Forelimb muscle (tissue), 1 donor: ENCODE measurements at places on chromosomes 16 and 17.

DNA sequence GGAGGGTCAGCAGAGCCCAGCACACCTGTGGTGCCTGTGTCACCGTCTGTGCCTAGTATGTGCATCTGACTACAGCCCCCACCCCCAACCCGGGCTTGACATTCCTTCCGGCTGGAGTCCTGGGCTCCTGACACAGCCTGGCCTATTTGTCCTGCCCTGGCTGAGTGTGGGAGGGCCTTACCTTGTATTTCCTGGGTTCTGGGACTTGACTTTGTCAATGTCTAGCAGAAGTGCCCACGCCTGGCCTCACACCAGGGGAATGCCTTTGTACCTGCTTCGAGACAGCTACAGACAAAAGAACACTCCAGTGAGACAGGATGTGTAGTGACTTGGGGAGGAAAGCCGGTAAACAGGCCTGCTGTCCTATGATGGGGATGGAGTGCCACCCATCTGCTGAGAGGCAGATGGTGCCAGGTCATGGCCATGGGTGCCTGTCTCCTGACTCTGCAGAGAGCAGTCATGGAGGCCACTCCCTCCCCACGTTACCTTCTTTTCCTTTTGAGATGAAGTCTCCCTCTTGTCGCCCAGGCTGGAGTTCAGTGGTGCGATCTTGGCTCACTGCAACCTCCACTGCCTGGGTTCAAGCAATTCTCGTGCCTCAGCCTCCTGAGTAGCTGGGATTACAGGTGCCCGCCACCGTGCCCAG, 42.8 kb downstream of the TNFRSF13B start:
- DNase-seq, result no peak

DNA sequence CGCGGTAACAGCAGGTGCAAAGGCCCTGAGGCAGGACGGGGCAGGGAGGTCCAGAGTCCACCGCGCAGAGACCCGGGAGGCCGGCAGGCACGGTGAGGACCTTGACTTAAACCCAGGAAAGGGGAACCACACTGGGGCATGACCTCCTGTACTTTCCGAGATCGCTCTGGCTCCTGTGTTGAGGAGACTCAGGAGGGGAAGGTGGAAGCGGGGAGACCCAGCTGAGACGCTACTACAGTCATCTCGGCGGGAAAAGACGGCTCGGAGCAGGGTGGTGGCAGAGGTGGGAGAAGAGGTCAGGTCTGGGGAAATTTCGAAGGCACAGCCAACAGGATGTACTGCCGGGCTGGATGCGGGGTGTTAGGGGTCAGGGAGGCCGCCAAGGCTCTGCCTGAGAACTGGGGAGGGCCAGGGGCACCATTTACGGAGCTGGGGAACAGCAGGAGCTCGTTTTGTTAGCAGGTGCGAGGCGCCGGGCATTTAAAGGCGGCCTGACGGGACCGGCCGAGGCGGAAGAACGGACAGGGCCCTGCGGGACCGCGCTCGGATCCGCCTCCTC, 22.3 kb downstream of the NPTX1 start:
- no peak for DNase-seq

- peak; percentile 99 for DNase-seq
These were observed at the start of gene CTDNEP1 for GRCh38 chr17:7251661-7252175. Gene CTDNEP1, minus strand, starts transcription at chr17:7251734. Its CDS starts 438 bp downstream, at chr17:7251296.

DNA sequence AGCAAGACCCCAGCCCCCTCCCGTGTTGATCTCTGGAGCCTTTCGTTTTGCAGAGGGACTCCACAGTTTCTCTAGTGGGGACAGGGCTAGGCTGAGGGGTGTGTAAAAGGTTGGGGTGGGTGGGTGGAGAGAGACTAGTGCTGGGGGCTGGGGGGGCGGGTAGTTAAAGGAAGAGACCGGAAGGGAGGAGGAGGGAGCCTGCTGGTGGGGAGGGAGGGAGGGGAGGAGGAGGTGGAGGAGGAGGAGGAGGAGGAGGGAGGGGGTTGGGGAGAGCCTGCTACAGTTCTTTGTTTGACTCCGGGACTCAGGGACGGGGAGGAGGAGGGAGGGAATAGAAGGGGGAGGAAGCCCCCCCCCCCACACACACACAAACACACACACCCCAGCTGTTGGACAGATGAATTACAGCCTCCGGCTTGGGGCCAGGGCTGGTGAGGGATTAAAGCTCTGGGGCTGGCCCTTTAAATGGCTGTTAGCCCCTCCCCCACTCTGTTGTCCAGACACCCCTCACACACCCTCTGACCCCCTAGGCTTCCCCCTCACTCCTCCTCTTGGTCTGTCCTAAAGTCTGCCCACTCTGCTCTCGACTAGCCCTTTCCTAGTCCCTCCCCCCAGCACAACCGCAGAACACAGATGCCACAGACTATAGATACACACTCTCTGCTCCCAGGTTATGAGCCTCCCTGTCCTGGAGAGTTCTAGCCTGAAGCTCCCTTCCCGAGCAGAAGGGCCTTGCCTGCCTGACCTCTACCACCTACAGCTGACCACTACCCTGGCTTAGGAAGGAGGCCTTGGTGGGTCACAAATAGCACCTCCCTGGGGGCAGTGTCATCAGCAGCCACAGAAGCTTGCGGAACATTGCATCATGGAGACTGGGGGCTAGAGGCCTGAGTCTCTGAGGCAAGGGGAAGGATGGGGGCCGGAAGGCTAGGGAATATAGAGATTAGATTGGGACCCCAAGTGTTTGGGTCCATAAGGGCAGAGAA, 4.4 kb downstream of the KDM6B start:
- no peak for DNase-seq

DNA sequence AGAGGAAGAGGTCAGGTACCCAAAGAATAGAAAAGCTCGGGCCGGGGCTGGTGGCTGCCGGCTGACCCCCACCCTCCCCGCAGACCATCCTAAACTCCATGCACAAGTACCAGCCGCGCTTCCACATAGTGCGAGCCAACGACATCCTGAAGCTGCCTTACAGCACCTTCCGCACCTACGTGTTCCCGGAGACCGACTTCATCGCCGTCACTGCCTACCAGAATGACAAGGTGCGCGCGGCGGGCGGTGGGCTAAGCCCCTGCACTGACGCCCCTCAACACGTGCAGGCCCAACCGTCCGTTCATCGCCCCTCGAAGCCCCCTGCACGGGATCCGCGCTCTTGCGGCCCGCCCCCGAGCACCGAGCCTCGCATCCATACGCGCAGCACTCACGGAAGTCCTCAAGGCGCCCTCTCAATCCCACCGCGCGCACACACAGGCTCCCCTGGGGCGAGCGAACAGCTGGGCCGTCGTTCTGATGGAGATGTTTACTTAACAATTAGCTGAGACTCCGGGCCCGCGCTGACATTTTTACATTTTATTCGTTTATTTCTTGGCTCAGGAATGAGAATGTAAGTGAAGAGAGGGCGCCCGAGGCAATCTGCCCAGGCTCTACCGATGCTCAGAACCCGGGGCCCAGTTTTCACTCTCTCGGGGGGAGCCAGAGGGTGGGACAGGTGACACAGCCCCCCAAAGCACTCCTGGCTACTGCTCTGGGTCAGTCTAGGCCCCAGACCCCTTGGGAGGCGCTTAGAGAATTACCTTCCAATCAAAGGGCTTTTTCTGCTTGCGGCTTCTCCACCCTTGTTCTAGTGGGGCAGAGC, 3.5 kb downstream of the TBX2 start:
- DNase-seq, result no peak

DNA sequence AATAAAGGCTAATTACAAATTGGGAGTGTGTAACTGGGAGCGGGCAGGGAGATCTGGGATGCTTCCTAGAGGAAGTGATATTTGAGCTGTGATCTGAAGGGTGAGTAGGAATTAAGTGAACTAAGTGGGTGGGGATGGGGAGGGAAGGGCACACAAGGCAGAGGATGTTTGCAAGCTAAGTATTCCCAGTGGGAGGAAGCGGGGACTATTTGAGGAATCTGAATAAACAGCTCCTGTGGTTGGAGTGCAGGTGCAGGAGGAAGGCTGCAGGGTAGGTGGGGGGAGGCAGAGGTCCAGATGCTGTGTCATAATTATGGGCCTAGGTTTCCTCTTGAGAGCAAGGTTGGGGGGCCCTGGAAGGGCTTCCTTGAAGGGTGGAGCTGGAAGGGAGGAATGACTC, 102.1 kb upstream of the HS3ST2 start:
- DNase-seq, result no peak

- no peak for DNase-seq
These were observed 3.5 kb upstream of the RPL13 start for GRCh38 chr16:89556750-89557689.

DNA sequence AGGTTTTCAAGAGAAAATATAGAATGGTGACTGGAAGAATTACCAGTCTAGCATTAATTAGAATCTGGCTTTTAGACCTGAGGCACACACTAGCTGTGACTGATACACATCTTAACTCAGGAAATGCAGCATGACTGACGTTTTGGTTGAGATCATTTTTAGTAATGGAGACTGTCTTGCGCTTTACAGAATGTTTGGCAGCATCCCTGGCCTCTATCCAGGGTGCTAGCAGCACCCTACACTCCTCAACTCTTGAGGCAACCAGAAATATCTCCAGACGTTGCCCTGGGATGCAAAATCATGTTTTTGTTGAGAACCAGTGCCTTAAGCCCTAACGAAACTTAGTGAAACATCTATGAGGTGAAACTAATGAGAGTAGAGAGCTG, 109.0 kb downstream of the HS3ST3A1 start:
- DNase-seq, result no peak

- DNase-seq, result peak; percentile 14
These were observed 7.4 kb upstream of the EFCAB13 start for GRCh38 chr17:47316311-47316710.

GRCh38 chr16:82936941-82937551, 310.3 kb downstream of the CDH13 start:
- no peak for DNase-seq

GRCh38 chr16:19008245-19009169, 24.8 kb downstream of the TMC7 start:
- DNase-seq, result no peak

DNA sequence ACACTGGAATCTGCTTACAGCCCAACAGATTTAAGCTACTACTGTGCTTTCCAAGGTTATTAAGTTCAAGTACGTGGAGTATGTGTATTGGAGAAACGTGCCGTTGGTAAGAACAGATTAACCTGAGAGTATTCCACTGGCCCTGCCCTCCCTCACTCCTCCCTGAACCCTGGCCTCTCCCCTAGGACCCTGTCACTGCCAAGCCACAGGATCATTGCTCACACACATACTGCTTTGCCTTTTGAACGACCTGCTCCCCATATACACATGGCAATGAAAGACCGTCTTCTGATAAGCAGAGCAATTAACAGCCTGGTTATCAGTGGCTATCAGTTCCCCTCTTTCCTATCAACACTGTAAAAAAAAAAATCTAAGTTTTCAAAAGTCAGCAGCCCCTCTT, 458.9 kb upstream of the DYNLRB2 start:
- no peak for DNase-seq

DNA sequence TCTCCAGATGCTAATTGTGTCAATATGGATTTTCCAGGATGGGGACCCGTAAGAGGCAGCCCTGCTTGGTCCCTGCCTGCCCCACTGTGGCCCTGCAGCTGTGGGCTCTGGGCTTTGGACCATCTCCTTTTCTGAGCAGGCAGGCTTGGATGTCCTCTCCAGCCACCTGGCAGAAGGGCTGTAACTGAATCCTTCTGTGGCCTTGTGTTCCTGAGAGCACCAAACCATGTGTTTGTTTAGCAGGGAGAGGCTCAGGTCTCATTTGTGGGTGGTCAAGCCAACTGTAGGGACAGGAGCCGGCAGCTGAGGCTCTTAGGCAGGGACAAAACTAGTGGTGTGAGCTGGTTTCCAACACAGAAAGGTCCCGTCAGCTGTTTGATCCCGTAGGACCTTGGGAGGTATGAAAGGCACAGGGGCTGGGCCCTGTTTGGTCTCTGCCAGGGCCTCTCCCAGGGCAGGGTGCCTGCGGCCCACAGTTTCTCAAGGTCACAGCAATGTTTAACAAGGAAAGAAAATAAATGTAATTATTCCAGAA, 18.5 kb downstream of the SEC14L5 start:
- DNase-seq, result no peak

GRCh38 chr17:66493283-66494019, 191.0 kb downstream of the PRKCA start:
- no peak for DNase-seq

DNA sequence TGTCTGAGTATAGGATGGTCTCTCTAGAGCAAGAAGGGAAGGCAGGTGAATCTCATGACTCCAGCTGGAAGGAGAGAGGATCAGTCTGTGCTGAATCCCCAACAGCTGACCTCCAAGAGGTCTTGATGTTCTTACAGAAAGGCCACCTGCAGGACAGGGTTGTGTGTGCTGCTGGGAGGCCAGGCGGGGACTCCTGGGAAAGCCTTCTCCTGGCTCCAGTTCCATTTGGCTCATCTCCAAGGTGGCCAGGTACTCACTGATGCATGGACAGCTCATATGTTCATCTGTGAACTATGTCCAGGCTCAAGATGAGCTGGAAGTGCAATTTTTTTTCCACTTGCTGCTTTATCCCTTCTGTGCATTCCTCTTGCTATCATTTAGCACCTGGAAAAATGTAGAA, 730.2 kb upstream of the RBFOX1 start:
- DNase-seq, result no peak

- DNase-seq, result no peak
These were observed 47.3 kb downstream of the OMG start for GRCh38 chr17:31249835-31250141.

GRCh38 chr17:68972119-68972704, 17.0 kb upstream of the ABCA8 start:
- DNase-seq, result no peak

- DNase-seq, result no peak
These were observed 7.2 kb upstream of the METTL9 start for GRCh38 chr16:21592191-21592590.

DNA sequence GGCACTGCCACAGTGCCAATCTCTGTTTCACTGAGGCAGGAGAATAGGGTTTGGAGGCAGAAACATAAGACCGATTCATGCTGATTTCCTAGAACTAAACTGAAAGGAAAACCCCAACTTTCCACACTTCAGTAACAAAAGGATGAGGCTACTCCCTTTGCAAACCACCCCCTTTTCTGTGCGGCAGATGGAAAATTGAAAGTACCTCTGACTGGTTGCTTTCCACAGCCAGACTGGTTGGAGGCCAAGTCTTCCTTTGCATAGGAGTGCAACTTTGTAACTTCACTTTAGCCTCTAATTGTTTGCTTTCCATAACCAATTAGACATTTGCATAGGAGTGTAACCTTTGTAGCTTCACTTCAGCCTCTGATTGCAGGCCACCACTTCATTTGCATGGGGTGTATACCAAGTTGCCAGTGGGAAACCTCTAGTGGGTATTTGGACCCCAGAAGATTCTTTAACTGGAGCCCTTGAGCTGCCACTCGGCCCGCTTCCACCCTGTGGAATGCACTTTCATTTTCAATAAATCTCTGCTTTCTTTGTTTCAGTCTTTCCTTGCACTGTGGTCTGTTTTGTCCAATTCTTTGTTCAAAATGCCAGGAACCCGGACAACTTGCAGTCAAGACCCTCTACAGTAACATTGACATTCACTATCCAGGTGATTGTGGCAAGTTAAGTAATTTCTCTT, 252.0 kb downstream of the UTP18 start:
- DNase-seq, result no peak
